ENCODE measurements at places on chromosomes 3 and 15.
A peak's percentile ranks its signal among the peaks of the same experiment; 100 is the strongest.

DNA sequence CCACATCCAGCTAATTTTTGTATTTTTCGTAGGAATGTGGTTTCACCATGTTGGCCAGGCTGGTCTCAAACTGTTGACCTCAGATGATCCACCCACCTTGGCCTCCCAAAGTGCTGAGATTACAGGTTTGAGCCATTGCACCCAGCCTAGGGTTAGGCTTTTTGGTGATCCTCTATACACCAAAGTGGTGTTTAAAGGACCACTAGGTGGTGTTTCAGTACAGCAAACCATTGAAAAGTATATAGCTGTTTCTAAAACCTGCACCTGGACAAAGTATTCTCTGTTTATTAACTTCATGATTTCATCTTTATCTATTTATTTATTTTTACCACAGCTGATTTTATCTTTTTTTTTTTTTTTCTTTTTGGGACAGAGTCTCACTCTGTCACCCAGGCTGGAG, 68.4 kb downstream of the MINDY2 start:
- no peak for DNase-seq

- peak; percentile 96 for DNase-seq
Measured at GRCh38 chr3:72938471-72939265, 50.8 kb downstream of the GXYLT2 start.

DNA sequence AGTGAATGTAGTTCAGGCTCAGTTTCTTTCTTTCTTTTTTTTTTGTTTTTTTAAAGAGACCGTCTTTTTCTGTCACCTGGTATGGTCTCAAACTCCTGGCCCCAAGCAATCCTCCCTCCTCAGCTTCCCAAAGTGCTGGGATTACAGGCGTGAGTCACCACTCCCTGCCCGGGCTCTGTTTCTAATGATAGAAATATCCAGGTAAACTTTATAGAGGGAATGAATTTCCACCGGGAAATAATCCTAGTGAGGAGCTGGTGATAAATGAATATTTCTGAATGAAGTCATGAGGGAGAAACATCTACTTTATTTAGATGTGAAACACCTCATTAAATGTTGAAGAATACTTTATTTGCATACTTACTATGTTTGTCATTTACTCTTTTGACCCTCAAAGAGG, 7.2 kb downstream of the RNF13 start:
- no peak for DNase-seq

DNA sequence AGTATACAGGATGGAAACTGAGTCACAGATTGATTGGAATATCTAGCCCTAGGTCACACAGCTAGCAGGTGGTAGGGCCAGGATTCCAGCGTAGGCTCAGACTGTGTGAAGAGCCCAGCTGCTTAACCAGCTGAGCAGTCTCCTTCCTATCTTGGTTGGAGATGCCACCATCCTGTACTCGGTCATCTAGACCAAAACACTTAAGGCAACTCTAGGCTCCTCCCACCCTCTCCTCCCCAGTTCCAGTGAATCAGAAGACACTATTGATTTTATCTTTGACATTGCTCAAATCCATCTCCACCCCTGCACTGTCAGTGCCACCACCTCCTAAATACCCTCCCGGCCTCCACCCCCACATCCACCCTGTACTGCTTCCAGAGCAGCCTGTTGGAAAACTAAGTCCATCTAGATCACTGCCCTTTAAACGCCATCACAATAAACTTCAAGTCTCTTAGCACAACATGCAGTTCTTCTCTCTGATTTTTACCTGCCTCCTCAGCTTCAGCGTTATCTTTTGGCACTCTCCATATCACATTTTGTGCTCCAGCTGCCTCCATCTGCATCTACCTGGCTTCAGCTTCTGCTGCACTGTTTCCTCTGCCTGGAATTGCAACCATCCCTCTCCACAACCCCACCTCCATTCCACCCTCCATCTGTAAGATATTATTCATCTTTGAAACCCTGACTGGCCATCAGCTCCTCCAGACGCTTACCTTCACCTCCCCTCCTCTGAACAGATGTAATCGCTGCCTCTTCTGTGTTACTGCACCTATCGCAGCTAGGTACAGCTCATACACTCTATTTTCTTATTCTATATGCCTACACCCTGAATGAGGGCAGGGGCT, 86.8 kb upstream of the ACP3 start:
- DNase-seq = no peak

DNA sequence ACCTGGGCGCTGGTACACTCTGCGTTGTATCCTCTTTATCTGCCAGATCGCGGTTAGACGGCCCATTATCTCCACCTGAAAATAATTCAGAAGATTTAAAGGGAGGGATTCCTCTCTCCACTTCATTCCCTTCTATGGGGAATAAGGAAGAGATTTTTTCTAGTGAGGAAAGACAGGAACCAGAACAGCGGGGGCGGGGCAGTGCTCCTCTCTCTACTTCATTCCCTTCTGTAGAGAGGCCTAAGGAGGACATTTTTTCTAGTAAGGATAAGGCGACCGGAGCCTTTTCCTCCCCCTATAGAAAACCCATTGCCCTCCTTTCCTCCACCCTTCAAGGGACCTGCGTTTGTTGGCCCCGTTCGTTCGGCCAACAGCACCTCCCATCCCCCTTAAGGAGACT, 8.3 kb upstream of the LIPH start:
- DNase-seq = no peak

DNA sequence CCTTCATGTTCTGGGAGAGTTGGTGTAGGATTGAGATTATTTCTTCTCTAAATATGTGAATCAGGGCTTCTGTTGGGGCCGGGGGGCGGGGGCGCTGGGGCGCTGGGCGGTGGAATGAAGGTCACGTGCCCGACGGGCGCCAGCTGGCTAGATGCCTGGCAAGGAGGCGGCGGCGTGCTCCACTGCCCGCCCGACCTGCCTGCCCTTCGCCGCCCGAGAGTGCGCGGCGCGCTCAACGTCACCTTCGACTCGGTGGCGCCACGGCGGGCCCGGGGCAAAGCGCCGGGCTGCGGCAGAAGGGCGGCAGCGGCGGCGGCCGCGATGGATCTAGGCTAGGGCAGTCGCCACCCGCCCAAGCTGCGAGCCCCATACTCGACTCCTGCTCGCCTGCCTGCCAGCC, 47.0 kb upstream of the LHFPL4 start:
- DNase-seq = no peak

GRCh38 chr15:26087395-26087794, 224.3 kb upstream of the ATP10A start:
- no peak for DNase-seq

DNA sequence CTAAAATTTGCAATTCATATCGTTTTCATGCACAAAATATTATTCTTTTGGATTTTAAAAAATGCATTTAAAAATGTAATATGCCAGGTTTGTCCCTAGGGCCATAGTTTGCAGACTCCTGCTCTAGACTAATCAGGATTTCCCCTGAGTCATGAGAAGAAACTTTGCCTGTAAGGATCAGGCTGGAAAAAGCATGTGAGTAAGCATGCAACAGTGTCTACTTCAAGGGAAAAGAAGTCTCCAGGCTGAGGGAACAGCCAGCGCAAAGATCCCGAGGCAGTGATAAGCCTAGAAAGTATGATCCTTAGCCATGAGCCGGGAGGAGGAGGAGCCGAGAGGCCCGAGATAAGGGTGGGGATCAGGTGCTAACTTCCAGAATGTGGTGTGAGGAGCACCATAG, 382.8 kb upstream of the CFAP20DC start:
- DNase-seq = no peak

DNA sequence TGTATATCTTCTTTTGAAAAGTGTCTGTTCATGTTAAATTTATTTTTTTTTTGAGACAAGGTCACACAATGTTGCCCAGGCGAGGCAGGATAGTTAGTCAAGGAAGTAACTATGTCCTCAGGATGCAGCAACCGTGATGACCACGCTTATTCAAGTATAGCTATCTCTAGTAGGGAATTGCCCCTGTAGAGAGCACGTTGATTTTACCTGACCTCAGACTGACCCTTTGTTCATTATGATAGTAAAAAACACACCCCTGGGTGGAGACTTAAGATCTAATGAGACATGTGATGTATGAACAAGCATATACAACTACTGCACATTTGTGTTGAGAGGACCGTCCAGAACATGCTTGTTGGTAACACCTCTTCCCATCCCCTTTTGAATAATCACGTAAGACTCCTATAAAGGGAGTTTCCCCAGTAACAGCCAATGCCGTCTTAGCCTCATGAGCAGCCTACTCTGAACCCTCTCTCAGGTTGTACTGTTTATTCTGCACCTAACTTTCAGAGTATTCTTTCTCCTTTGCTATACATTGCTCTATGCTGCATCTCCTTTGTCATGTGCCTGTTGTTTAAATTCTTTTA, 32.9 kb downstream of the ZNF621 start:
- DNase-seq = no peak

- DNase-seq = no peak
Measured at GRCh38 chr3:183385698-183386613, 42.5 kb downstream of the MCF2L2 start.

DNA sequence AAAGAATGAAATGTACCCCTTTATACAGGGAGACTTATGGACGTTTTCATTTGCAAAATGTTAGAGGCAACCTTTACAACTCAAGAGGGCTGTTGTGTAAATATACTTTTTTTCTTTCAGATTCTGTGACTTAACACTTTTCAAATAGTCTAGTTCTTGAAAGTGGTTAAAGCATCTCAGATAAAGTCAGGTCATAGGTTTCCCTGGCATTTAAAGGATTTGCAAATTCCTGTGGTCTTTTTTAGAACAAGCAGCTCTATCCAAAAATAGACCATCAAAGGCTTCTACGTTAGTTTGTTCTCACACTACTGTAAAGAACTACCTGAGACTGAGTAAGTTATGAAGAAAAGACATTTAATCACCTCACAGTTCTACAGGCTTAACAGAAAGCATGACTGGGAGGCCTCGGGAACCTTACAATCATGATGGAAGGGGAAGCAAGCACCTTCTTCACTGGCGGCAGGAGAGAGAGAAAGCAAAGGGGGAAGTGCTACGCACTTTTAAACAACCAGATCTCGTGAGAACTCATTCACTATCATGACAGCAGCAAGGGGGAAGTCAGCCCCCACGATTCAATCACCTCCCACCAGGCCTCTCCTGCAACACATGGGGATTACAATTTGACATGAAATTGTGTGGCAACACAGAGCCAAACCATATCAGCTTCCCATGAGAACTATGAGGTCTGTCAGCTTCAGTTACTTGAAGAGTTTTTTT, 23.3 kb upstream of the GABRR3 start:
- no peak for DNase-seq

GRCh38 chr3:15007681-15008141, 57.4 kb downstream of the MRPS25 start:
- DNase-seq = peak; percentile 72

DNA sequence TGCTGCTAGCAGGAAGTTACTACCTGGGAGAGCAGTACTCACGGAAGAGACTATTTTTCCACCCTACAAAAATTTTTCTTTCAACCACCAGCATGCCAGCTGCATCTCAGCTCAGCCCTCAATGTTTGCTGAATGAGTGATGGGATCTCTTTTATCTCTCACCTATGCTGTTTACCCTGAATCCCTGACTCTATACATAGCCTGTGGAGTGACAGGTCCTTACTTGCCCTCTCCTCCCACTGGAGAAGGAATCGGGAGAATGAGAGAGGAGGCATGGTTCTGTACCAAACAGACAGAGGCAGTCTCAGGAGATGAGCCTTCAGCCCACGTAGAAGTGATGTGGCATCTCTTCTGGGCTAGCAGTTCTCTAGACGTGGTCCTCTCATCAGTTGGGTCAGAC, 6.7 kb upstream of the DGKG start:
- no peak for DNase-seq

DNA sequence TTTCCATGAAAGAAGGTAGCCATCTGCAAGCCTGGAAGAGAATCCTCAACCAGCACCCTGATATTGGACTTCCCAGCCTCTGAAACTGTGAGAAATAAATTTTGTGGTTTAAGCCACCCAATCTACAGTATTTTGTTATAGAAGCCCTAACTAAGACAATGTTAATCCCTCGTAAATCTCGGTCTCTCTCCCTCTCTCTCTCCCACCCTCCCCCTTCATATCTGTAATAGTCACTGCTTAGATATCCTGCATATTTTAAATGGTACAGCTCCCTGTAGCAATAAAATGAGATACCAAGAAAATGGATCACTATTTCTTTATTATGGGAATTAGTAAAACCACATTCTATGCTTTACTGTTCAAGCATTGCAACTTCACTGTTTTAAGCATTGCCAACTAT, 21.0 kb upstream of the FAM174B start:
- DNase-seq = no peak

DNA sequence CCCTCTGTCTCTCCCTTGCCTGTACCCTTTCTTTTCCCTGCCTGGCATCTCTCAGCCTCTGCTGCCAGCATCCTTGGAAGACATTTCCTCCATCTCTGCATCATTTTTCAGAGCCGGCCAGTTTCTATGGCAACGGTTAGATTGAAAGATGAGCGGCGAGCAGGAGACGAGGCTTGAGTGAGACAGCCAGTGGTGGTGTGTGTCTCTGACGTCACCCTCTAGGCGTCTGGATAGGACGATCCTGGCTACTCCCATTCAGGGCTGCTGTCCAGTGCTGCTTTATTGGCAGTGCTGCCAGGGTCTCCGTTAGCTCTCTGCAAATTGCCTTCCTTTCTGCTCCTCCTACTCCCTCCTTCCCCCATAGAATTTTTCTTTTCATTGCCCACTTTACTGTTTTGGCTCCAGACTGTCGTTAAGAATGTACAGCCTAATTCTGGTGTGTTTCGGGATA, 57.9 kb downstream of the TRAK1 start:
- peak; percentile 54 for DNase-seq

DNA sequence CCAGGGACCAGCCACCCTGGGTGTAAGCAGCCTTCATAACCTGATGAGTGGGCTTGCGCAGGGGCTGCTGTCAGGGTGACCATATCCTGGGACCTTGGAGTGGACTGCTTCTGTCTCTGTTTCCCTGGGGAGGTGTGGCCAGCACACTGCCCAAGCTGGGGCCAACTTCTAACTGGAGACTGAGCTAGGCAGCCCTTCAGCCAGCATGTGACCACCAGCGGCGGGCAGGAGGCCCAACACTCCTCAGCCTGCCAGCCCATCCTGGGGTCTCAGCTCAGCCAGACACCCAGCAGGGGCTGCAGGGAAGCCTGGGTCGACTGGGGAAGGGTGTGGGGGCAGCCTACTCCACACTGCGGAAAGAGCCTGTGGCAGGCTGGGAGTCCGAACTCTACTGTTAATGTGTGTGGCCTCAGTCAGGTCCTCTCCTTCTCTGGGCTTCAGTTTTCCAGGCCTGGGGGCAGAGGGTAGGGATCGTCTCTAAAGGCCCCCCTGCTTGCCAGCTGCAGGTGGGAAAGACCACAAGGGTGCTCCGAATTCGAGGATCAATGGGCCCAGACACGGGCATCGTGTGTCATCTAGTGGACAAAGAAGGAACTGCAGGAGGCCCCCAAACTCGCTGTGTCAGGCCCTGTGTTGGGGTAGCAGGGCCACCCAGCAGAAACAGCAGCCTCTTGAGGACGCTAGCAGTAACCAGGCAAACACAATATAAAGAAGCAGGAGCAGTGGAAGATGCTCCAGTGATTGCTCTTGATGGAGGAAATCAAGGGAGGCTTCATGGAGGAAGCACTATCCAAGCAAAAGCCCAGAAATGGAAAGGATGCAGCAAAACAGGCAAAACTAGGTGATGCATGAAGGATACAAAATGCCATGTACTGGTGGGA, 2.0 kb upstream of the SEMA3G start:
- no peak for DNase-seq

GRCh38 chr3:182710557-182711157, 82.6 kb upstream of the ATP11B start:
- no peak for DNase-seq
